AML-193 (cell line): ENCODE measurements at places on chromosomes 3 and 15.

- no peak for DNase-seq
Observed at GRCh38 chr3:89227218-89227617, 119.8 kb downstream of the EPHA3 start.

DNA sequence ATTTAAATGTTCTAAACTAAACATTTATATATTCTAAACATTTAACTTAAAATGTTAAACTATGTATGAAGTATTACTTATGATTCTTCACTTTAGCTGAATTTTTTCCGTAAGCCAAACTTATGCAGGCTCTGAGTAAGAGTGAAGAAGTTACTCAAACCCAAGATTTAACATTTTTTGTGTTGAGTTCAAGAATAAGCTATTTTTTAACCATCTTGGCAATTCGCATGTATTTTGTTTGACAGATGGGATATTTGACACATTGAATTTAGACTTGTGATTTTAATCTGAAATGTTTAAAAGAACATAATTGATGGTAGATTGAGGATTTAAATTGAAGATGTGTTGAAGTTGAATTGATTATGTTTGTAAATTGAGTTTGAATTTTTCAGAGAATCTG, 14.6 kb upstream of the PPP2R3A start:
- DNase-seq = no peak

DNA sequence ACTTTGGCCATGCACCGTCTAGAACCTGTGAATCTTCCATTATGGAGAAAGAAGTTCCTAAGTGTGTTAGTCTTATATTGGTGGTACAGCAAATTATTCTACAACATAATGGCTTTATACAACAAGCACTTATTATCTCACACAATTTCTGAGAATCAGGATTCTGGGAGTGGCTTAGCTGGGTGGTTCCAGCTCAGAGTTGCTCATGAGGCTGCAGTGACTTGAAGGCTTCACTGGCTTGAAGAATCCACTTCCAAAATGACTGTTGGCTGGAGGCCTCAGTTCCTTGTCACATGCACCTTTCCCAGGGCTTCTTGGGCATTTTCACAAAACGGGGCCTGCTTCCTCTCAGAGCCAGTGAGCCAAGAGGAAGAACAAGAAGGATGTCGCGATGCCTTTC, 82.3 kb upstream of the RNF7 start:
- DNase-seq = no peak

- DNase-seq = no peak
Observed at GRCh38 chr3:81965696-81966095, 204.3 kb upstream of the GBE1 start.

DNA sequence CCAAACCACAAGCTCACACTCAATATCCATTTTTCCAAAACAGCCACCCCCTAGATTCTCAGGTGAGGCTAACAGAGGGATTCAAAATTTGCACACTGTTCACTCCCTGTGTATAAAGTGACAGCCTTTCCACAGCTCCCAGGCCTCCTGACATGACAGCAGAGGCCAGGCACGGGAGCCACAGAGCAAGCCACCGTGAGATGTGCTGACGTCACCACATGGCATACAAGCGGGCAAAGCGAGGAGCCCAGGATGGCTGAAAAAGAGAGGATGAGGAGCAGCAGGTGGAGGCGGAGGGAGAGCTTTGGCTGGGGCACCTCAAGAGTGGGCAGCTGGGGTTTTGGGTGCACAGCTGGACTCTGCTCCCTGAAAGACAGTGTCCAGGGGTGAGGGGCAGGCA, 27.1 kb downstream of the EHD4 start:
- no peak for DNase-seq

- DNase-seq = no peak
Observed at GRCh38 chr15:67826717-67827561, 1.6 kb downstream of the SKOR1 start.
